NCI-H1048 (cell line): ENCODE measurements at places on chromosomes 3 and 15.

DNA sequence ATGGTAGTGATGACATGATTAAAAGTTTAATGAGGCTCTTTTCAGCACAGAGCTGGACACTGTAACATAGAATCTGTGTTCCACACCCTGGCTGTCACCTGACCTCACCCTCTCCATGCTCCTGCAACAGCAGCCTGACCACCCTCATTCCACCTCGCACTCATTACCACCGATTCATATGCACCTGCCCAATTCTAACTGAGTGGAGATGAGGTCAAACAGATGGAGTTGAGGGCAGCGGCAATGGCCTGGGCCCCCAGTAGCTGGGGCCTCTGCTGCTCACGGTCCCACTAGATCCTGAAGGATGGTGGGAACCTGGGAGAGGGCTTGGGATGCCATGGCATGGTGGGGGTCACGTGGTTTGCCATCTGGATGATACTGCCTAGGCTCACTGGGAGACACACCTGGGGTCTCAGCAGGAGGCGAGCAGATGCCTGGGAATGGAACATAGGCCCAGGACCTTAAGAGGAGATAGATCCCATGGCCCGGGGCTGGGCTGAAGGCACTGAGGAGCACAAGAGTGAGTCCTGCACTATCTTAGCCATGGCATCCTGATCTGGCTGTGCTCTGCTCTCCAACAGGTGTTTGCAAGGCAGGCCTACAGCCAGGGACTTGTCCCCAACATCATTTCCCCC is 1.3 kb downstream of the SCN5A start:
- no peak for DNase-seq

- DNase-seq, result no peak
These were observed 30.3 kb downstream of the DUSP7 start for GRCh38 chr3:52026041-52026440.

GRCh38 chr15:97747342-97747741 is 213.2 kb upstream of the ARRDC4 start:
- DNase-seq, result no peak

GRCh38 chr3:126784254-126784653 is 80.2 kb downstream of the CHCHD6 start:
- no peak for DNase-seq

GRCh38 chr3:65004795-65005295 is 317.0 kb upstream of the ADAMTS9 start:
- no peak for DNase-seq

- no peak for DNase-seq
These were observed 28.3 kb downstream of the SEC61A1 start for GRCh38 chr3:128080323-128081080.

- no peak for DNase-seq
These were observed 34.0 kb downstream of the ACSBG1 start for GRCh38 chr15:78200276-78200930.

GRCh38 chr3:33315826-33316225 is 38.6 kb downstream of the FBXL2 start:
- DNase-seq, result no peak

GRCh38 chr15:99621767-99622166 is 56.0 kb downstream of the MEF2A start:
- DNase-seq, result no peak

DNA sequence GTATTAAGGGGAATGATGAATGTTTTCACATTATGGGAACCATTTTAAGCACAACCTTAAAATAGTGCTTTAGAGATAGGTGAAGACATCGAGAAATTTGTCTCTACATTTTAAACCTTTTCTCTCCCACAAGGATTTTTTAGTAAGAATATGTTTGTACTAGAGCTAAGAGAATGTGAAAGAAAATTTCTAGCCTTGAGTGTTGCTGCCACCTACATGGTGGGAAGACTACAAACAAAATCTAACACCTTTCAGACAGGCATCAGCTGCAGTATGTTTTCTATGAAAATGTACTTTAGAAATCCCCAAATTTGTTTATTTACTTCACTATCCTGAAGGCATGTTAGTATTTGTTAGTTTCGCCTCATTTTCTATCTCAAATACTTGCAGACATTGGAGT is 247.4 kb downstream of the WDR72 start:
- DNase-seq, result no peak

GRCh38 chr15:78263351-78263781 is 996 bp upstream of the DNAJA4 start:
- no peak for DNase-seq

GRCh38 chr3:128679338-128679737 is 28.7 kb upstream of the RPN1 start:
- no peak for DNase-seq

DNA sequence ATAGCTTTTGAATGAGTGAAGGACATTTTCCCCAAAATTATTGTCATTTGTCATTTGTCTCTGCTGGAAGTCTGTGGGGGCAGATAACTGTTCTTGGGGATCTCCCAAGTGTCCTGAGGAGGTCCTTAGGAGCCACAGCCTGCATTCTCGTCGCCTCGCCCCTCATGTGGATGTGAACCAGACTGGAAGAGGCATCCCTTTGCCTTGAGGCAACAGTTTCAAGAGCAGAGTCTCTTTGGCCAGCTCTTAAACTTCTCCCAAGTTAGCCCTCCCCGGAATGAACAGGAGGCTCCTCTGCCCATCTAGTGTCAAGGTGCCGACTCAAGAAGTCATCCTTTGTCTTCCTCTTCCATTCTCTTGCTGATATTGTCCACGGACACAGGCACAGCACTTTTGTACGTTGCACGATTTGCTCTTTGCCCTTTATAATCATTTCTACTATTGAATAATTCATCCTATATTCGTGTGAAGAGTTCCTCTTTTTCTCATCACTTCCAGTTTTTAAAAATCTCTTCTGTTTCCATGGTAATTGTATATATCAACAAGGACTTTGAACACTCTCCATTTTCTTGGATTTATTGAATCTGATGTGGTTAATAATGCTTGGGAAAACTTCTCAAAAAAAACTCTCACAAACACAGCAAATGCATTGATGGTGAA is 40.8 kb upstream of the CD47 start:
- DNase-seq, result no peak

DNA sequence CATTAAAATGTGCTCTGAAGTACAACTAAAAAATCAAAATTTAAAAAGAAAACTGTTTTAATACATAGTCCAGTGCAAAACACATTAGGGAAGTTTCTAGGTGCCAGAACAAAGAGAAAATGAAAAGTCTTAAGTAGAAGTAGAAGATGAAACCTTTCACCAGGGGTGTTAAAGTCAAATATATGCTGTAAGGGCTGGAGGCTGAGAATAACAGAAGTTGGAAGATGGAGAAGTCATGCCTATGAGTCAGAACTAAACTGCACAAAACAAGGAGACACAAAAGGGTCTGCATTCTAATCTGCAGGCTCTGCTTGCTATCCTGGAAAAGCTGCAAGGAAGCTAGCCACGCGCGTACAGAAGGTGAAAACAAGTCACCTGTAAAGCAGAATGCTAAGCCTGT is 48.7 kb upstream of the CPB1 start:
- no peak for DNase-seq

GRCh38 chr15:29071232-29071881 is 185.6 kb downstream of the APBA2 start:
- DNase-seq, result no peak

GRCh38 chr3:158713094-158713499 is 19.2 kb downstream of the RARRES1 start:
- DNase-seq, result no peak

DNA sequence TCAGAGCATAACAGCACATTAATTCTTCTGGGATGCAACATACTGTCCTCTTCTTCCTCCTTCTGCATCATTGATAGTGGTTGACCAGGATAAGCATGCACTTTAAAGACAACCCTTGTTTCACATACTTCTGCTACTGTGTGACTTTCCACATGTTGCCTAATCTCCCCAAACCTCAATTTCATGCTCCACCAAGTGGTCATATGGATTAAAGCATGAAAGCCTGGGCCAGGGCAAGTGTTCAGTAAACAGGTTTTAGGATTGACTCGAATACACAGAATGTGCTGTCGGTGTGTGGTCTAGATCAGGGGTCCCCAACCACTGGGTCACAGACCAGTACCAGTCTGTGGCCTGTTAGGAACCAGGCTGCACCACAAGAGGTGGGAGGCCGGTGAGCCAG is 22.5 kb upstream of the BFSP2 start:
- DNase-seq, result peak; percentile 4

DNA sequence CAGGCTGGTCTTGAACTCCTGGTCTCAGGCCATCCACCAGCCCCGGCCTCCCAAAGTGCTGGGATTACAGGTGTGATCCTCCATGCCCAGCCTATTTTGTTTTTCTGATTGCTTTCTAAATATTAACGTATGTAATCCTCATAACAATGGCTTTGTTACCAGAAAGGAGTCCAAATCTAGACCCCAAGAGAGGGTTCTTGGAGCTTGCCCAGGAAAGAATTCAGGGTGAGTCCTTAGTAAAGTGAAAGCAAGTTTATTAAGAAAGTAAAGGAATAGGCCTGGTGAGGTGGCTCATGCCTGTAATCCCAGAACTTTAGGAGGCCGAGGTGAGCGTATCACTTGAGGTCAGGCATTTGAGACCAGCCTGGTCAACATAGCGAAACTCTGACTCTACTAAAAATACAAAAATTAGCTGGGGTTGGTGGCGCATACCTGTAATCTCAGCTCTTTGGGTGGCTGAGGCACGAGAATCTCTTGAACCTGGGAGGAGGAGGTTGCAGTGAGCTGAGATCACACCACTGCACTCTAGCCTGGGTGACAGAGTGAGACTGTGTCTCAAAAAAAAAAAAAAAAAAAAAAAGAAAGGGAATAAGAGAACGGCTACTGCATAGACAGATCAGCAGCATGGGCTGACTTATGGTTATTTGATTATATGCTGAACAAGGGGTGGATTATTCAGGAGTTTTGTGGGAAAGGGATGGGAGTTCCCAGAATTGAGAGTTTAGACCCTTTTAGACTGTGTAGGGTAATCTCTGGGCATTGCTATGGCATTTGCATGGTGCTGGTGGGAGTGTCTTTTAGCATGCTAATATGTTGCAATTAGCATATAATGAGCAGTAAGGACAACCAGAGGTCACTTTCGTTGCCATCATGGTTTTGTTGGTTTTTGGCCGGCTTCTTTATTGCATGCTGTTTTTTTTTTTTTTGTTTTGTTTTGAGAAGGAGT is 36.1 kb downstream of the TYRO3 start:
- no peak for DNase-seq

- no peak for DNase-seq
These were observed 91.3 kb upstream of the SLC25A36 start for GRCh38 chr3:140850210-140850955.

DNA sequence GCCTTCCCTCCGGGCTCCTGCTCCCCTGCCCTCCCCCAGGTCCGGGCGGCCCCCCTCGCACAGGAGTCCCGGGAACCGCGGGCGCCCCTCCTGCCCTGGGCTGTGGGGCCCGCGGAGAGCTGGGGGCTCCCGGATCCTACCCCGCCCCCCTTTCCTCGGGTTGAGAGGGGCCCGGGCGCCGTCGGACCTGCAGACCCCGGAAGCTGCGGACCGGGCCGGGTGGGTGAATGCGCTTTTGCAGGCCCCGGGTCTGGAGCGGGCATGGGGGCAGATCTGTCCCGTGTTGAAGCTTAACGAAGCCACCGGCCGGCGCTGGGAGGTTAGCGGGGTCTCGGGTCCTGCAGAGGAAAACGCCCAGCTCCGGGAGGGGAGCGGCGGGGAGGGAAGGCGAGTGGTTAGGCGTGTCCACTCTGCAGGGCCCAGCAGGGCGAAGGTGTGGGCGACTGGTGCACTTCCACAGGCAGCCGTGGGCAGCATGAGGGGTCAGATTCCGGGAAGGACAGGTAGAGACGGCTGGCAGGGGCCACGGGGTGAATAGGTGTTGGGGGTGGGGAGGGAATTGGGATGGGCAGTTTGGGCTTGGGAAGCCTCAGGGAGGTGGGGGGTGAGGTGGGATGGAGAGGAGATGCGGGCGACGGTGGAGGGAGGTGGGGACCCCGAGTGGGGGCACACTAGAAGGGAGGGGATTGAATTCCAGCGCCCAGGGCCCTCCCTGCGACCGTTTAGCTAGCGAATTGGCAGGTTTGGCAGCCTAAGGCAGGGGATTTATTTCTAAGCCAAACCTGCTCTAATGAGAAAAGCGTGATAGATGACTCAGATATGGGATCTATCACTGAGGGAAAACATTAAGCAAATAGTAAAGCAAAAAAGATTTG is 635 bp downstream of the CD276 start:
- no peak for DNase-seq

DNA sequence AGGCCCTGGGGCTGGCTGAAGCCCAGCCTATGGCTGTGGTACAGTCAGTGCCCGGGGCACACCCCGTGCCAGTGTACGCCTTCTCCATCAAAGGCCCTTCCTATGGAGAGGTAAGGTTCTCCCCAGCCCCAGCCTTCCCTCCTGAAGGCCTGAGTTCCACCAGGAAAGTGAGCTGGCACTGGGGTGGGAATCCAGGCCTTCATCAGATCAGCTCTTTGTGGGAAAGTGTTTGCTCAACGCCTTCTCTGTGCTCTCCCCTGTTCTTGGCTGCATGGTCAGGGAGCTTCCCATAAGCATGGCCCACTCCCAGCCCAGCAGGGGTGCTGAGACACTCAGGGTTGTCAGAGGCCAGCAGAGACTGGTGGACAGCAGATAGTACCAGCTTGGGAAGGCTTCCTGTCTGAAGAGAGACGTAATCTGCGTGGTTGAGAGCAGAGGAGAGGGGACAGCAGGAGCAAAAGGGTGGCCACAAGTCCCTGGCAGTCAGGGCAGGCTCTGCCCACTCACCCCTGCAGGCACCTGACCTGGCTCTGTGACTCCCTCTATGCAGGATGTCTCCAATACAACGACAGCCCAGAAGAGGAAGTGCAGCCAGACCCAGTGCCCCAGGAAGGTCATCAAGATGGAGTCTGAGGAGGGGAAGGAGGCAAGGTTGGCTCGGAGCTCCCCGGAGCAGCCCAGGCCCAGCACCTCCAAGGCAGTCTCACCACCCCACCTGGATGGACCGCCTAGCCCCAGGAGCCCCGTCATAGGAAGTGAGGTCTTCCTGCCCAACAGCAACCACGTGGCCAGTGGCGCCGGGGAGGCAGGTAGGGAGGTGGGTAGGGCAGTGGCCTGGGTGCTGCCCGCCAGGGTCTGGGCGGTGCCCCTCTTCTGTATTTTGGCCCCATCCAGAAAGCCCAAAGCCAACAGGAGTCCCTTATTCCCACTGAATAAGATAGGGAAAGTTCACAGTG is 38.4 kb downstream of the PML start:
- no peak for DNase-seq

DNA sequence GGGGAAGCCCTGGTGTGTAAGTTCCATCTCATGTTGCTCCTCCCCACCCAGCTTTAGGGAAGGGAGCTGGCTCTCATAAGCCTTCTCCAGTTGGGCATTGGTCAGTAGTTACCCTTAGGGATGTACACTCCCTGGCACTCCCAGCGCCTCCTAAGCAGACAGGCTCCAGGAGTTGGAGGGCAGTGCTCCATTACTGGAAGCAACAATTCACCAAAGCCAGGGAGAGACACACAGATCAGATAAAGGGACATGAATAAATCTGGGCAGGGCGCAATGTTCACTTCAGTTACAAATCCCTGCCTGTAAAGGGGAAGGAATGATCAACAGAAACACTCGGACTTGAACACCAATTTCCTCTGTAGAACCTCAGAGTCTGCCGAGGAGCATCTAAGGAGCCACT is 169.1 kb upstream of the CTNNB1 start:
- no peak for DNase-seq

GRCh38 chr3:55692957-55693558 is 206.0 kb upstream of the WNT5A start:
- DNase-seq, result no peak

- no peak for DNase-seq
These were observed 11.1 kb downstream of the ZBTB38 start for GRCh38 chr3:141379250-141379966.
